ENCODE measurements at places on chromosomes 16 and 17. TPM values are rescaled to one million over a fixed set of nuclear protein-coding genes. Genes with fewer than 3 reads are reported as not detected.

ENGASE gene
- total RNA-seq: 29.5 TPM

LRRC46 gene
- 0.46 TPM for total RNA-seq

DPEP1 gene
- 2.2 TPM for total RNA-seq

HLF gene
- total RNA-seq: 0.74 TPM

GUCY2D gene
- total RNA-seq: 1.1 TPM
